Foreskin fibroblast (primary cell): ENCODE measurements at places on chromosomes 16 and 17.
A peak's percentile ranks its signal among the peaks of the same experiment; 100 is the strongest.

DNA sequence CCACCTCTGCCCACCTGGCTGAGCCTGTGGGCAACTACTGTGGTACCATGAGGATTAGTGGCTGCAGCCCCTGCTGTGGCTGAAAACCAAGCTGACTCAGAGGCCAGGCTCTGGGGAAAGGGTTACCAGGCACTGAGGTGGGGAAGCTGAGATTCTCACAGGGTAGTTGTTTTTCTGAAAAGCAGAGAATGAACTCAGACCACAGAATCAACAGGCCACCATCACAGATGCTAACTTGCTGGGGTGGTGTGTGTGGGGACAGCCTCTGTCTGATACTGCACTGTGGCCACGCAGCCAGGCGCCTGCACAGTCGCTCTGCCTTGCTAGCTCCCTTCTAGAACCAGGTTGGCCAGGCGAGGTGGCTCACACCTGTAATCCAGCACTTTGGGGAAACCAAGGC is 28.8 kb downstream of the NPLOC4 start:
- peak; percentile 15 for DNase-seq

DNA sequence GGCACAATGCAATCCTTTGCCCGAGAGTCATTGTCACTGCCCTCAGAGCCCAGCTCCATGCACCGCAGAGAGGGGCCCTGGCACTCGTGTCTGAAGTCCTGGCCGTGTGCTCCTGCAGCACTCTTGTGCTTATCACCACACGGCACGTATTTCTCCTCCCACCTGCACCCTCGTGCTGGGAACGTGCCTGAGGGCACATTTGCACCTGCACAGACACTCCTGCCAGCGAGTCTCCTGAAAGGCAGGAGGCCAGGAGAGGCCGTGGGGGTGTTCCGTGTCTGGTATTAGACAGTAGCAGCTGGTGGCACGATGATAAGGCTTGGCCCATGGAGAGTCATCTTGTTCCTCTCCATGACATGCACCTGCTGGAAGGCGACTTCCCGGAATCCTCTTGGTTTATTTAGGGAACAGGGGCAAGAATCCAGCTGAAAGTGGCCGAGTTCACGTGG is 3.4 kb upstream of the ACSF3 start:
- no peak for DNase-seq

DNA sequence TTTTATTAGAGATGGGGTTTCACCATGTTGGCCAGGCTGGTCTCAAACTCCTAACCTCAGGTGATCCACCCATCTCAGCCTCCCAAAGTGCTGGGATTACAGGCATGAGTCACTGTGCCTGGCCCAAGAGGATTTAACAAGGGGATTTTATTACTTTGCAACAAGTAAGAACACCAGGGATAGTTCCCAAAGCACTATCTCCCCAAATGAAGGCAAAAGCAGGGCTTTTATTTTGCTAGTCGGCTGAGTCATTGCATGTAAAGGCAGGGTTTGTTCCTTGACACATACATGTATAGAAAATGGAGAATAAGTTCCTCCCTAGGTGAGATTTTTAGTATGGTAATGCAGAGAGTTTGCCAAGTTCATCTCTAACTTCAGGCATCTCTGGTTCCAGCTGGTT is 24.0 kb downstream of the REXO5 start:
- peak; percentile 24 for DNase-seq

DNA sequence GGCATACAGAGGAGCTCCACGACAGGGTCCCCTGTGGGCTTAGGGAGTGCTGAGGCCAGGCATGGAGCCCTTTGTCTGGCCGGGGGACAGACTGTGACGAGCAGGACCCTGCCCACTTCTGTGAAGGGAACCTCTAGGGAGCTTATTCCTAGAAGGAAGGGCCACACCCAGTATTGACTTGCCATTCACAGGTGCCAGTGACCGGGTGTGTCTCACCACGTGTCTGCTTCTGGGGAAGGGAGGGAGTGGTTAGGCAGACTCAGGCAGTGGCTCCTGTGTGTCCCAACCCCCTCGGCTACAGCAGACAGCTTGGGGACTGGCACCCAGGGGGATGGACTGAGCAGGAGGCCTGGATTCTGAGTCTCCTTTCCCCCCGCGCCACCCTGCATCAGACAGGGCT is 57.2 kb downstream of the SOCS1 start:
- no peak for DNase-seq

DNA sequence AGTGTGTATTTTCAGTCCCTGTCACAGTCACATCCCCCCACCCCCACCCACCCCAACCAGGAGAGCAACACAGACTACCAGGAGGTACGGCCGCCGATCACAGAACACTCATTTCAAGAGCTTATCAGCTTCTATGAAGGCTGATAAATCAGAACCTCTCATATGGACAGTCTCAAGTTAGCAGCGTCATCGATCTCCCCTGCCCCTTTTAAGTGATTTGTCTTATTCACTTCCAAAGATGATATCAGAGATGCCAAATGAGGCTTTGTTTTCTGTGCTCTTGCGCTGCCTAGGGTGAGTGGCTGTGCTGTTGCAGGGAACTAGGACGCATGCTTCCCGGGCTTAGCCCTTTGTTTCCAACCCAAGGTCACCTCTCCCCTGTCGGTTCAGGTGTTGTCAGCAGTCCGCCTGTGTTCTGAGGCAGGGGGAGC is 26.8 kb upstream of the PMFBP1 start:
- DNase-seq, result no peak

DNA sequence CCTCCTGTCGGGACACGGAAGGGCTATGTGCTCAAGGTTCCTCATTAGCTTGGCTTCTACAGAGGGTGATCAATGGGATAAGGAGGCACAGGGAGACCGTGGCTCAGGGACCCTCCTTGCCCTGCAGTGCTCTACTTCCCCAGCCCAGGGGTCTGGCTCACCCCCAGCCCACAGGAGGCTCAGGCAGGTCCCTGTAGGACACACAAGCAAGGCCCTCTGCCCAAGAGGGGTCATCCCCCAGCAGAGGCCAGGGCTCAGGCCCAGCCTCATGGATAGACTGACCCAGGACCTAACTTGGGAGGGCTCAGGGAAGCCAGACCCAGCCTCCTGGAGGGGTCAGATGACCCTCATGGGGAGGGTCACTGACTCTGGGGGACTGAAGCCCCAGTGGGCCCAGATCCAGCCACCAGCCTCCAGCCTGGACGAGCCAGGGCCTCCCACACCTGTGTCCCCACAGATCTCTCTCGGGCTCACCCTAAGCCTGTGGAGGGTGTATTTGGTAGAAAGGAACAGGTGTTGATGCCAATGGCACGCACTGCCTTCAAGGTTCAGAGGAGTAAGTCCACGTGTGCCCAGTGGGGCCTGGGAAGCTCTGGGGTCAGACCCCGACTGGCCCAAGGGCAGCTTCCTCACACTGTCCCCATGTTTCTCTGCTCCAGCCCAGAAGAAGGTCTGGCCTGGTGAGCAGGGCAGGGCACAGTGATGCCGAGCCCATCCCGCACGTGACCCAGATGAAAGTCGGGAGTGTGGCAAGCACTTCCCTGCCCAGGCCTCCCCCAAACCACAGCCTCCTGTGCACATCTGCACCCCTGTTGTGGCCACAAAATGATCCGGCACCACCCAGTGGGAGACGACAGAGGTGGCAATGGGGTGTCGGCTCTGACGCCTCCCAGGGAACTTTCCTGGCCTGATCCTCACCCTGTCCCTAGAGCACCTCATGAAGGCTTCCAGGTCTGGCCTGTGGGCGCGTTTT is 10.9 kb upstream of the KRTAP17-1 start:
- DNase-seq, result no peak
